MCF 10A (cell line): ENCODE measurements at places on chromosomes 12 and 14. TPM values are rescaled to one million over a fixed set of nuclear protein-coding genes. Genes with fewer than 3 reads are reported as not detected.
A peak's percentile ranks its signal among the peaks of the same experiment; 100 is the strongest.

DNA sequence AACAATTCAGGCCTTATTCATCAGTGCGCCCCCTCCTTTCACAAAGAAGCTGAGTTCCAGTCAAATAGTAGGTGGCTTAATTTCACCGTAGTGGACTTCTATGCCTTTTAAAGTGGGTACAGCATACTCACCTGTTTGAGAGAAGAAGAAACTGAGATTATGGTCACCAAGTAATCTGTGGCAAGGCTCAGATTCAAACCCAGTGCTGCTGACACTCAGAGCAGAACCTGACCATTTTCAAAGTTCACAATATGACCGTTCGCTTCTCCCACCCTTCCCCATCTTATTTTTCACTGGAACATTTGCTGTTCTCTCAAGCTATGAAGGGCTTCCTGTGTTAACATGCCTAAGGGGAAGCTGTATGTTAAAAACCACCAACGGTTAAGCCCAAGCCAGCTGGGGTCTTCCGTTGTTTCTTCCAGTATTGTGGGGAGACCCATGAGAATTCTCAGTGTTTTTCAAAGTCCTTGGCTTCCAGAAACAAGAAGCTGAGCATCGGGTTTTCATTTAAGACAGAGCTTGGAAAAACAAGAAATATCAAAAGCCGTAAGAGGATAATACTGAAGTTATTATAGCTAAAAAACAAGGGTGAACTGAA lies 6.1 kb upstream of the PSMA6 start:
- peaks cover 8% of the 10 kb centered on the region for H3K4me1 ChIP-seq
- peaks cover 7% of the 10 kb centered on the region for H3K36me3 ChIP-seq
- no peak for DNase-seq
- H3K27ac ChIP-seq, result peak overlapping the region; percentile 19
- no peak overlapping the region for H3K4me3 ChIP-seq

GRCh38 chr14:95364481-95365209 lies 44.9 kb upstream of the CLMN start:
- DNase-seq, result no peak
- no peak overlapping the region for H3K4me3 ChIP-seq
- H3K4me1 ChIP-seq, result peaks cover 25% of the 10 kb centered on the region
- no peaks in the 10 kb centered on the region for H3K27me3 ChIP-seq

DNA sequence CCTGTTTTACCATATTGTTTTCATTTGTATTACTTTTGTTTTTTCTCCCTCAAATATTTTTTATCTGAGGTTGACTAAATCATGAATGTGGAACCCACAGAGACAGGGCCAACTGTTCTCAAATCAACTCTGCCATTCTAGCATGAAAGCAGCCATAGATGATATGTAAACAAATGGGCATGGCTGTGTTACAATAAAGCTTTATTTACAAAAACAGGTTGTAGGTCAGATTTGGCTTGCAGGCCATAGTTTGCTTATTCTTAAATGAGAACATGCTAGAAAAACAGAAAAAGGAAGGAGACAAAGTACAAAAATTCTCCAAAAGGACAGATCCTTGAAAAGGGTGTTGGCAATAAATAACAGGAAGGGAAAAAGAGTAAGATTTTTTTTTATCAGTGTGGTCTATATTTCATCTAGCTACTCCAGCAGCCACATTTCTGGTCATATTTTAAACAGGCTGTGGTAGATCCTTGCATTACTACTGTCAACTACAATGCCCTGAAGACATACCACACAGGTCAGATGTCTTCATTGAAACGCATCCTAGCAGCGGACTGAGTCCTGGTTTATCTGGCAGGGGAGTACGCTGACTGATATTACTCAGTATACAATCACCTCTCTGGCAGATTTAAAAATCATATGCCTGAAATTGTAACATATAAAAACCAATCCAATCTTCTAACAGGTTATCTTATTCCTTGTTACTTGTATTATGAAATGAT lies 42.9 kb downstream of the SPPL3 start:
- H3K27me3 ChIP-seq, result no peaks in the 10 kb centered on the region
- H3K4me1 ChIP-seq, result peaks cover 23% of the 10 kb centered on the region
- H3K4me3 ChIP-seq, result no peak overlapping the region
- peaks cover 8% of the 10 kb centered on the region for H3K36me3 ChIP-seq

DNA sequence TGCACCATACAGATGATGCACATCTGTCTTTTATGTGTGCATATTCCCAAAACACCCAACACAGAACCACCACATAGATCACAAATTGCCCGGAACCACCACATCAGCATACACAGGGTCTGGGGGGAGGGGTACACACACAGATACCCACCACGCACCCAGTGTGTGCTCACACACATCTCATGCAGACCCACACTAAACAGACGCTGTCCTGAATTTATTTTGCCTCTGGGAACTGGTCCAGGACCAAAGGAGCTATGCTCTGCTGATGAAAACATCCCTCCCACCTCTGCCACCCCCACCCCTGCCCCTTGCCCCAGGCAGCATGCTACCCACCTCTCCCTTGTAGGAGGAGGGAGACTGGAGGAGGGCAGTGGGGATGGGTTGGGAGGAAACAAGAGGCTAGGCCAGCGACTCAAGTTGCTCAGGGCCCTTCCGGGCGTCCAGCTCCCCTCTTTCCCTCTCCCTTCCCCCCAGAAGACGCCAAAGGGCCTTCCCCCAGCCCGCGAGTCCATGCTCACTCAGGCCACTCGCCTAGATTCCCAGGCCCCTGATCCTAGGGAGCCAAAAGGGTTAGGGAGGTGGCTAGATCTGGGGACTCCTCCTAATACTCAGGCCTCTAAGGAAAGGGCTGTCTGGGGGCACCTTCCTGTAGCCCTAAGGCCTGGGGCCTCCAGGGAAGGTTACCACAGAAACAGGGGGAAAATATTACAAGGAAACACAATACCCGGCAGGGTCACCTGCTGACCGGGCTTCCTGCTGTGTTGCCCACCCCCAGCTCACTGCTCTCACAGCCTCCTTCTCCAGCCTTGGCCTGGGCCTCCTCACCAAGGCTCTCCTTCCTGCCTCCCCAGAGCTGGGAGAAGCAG lies 3.1 kb downstream of the HDAC7 start:
- H3K27me3 ChIP-seq, result no peaks in the 10 kb centered on the region
- peak overlapping the region; percentile 91 for H3K27ac ChIP-seq
- H3K36me3 ChIP-seq, result no peaks in the 10 kb centered on the region
- peak overlapping the region; percentile 98 for H3K4me3 ChIP-seq

DNA sequence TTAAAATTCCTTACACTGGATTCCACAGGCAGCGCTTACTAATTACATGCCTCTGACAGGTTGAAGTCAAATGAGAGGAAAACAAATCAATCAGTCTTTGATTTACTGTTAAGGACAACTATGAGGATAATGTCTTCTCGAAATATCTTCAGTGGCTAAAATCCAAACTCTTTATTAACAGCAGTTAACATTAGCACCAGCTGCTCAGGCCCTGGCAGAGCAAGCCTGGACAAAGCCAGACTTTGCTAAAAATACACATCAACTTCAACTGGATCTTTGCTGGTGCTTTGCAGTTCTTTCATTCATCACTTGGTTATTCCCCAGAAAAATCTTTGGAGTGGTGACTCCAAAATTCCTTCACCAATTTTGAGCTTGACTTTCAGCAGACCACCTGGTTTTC lies 98.7 kb downstream of the HECTD4 start:
- peak overlapping the region; percentile 86 for H3K27ac ChIP-seq
- H3K27me3 ChIP-seq, result no peaks in the 10 kb centered on the region
- peaks cover 9% of the 10 kb centered on the region for H3K36me3 ChIP-seq
- H3K4me1 ChIP-seq, result peaks cover 11% of the 10 kb centered on the region
- DNase-seq, result no peak

- no peaks in the 10 kb centered on the region for H3K36me3 ChIP-seq
- H3K27ac ChIP-seq, result no peak overlapping the region
- peak; percentile 72 for DNase-seq
- peaks cover 22% of the 10 kb centered on the region for H3K4me1 ChIP-seq
- no peak overlapping the region for H3K4me3 ChIP-seq
These were observed 24.1 kb downstream of the KLRD1 start for GRCh38 chr12:10331642-10332239.

DNA sequence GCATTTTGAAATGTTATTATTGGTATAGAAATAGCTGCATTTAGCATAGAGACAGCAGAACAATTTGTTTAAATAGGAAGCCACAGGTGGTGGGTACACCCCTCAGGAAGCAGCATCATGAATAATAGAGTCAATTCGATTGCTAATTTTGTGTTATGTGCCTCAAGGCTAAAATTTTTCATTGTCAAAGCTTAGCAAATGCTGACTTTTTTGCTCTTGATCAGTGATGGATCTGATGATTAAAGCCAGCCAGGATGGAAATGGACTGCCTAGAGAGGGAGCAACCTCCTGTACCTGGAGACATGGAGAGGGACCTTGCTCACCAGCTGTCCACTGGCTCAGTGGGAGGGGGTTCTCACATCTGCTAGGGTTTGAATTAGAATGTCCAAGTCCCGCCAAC lies 4.5 kb upstream of the KRT8 start:
- H3K4me1 ChIP-seq, result peaks cover 32% of the 10 kb centered on the region
- no peaks in the 10 kb centered on the region for H3K27me3 ChIP-seq
- DNase-seq, result no peak
- H3K36me3 ChIP-seq, result no peaks in the 10 kb centered on the region
- H3K27ac ChIP-seq, result no peak overlapping the region
- no peak overlapping the region for H3K4me3 ChIP-seq

- peak overlapping the region; percentile 91 for H3K27ac ChIP-seq
- H3K36me3 ChIP-seq, result peaks cover 10% of the 10 kb centered on the region
- H3K4me3 ChIP-seq, result peak overlapping the region; percentile 33
- DNase-seq, result peak; percentile 79
- peaks cover 32% of the 10 kb centered on the region for H3K4me1 ChIP-seq
These were observed 118.5 kb upstream of the FRMD6 start for GRCh38 chr14:51533160-51533559.

GRCh38 chr12:56751712-56752598 lies at the start of gene PRIM1:
Gene PRIM1, minus strand, starts transcription at chr12:56752323. Its CDS starts 25 bp downstream, at chr12:56752298.
- peaks cover 9% of the 10 kb centered on the region for H3K36me3 ChIP-seq
- H3K4me3 ChIP-seq, result peak within 1 kb of the TSS; percentile 87
- H3K4me1 ChIP-seq, result peaks cover 20% of the 10 kb centered on the region
- peak; percentile 80 for DNase-seq

- peaks cover 87% of the 10 kb centered on the region for H3K27me3 ChIP-seq
- no peak for DNase-seq
- H3K4me3 ChIP-seq, result no peak overlapping the region
- H3K36me3 ChIP-seq, result no peaks in the 10 kb centered on the region
- no peak overlapping the region for H3K27ac ChIP-seq
These were observed 10.7 kb upstream of the NEUROD4 start for GRCh38 chr12:55008944-55009585.

DNA sequence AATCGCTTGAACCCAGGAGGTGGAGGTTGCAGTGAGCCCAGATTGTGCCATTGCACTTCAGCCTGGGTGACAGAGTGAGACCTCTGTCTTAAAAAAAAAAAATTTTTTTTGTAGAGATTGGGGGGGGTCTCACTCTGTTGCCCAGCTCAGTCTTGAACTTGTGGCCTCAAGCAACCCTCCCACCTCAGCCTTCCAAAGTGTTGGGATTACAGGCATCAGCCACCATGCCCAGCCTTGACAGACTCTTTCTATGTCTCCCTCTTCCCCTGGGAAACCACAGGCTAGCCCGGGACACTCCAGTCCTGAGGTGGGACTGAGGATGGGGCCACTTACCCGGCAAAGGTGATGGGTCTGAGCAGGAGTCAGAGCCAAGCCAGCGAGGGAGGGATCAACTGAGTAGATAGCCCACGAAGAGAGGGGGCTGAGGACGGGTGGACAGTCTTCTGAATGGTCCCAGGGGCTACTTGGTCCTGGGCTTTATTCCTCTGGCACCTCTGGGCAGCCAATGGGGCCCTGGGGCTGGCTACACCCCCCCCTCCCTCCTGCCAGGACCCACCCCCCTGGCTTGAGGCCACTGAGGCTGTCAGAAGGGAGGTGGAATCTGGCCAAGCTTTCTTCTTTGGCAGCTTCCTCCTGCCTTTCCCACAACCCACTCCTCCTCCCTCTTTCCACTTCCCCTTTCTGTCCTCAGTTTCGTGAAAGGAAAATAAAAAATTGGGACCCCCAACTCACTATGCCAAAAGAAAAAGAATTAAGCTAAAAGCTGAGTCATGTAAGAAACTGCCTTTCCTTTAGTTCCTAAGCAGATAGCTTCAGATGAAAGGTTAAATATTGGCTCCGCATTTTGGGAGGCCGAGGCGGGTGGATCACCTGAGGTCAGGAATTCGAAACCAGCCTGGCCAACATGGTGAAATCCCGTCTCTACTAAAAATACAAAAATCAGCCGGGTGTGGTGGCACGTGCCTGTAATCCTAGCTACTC lies at the start of gene SDS:
Gene SDS, minus strand, starts transcription at position 453 of the 981 bp plus-strand sequence. CDS start 4,179 bp downstream, outside the sequence.
- DNase-seq, result peak; percentile 71
- H3K4me1 ChIP-seq, result peaks cover 15% of the 10 kb centered on the region
- H3K27me3 ChIP-seq, result no peaks in the 10 kb centered on the region
- H3K27ac ChIP-seq, result peak within 1 kb of the TSS; percentile 64

- no peak for DNase-seq
- no peaks in the 10 kb centered on the region for H3K27me3 ChIP-seq
- peaks cover 11% of the 10 kb centered on the region for H3K36me3 ChIP-seq
- peaks cover 24% of the 10 kb centered on the region for H3K4me1 ChIP-seq
- H3K4me3 ChIP-seq, result no peak overlapping the region
These were observed 66.0 kb downstream of the BHLHE41 start for GRCh38 chr12:26058818-26059217.

- no peaks in the 10 kb centered on the region for H3K36me3 ChIP-seq
- H3K4me1 ChIP-seq, result peaks cover 6% of the 10 kb centered on the region
- DNase-seq, result no peak
These were observed 564.0 kb downstream of the CCER1 start for GRCh38 chr12:90390947-90391346.

GRCh38 chr12:85805654-85806053 lies 30.6 kb downstream of the RASSF9 start:
- H3K36me3 ChIP-seq, result peaks cover 6% of the 10 kb centered on the region
- no peaks in the 10 kb centered on the region for H3K27me3 ChIP-seq
- H3K27ac ChIP-seq, result no peak overlapping the region
- peaks cover 20% of the 10 kb centered on the region for H3K4me1 ChIP-seq

GRCh38 chr12:107622001-107622400 lies 63.6 kb upstream of the PWP1 start:
- peaks cover 5% of the 10 kb centered on the region for H3K36me3 ChIP-seq
- peak; percentile 25 for DNase-seq
- no peak overlapping the region for H3K4me3 ChIP-seq
- H3K27ac ChIP-seq, result no peak overlapping the region
- H3K4me1 ChIP-seq, result no peaks in the 10 kb centered on the region

The FLVCR2 gene
- total RNA-seq, result 3.2 and 4.2 TPM in 2 replicates

The PLBD1 gene
- not detected in 2 replicates for total RNA-seq

The ADCY4 gene
- total RNA-seq, result not detected in 2 replicates

The CDKL1 gene
- 14.3 and 26.3 TPM in 2 replicates for total RNA-seq

The SLC35F4 gene
- total RNA-seq, result not detected in 2 replicates

The KRT83 gene
- 12.2 and 14.5 TPM in 2 replicates for total RNA-seq

The IRF2BPL gene
- total RNA-seq, result 22.1 and 26.0 TPM in 2 replicates
